Stimulated activated CD8-positive, alpha-beta memory T cell treated with anti-CD3 and anti-CD28 coated beads, Interleukin-15, amount 100 ng/mL, for 1 hour (primary cell): ENCODE measurements at places on chromosomes 6 and 20.

- DNase-seq, result no peak
Observed at GRCh38 chr6:87772597-87773530, 70.8 kb upstream of the AKIRIN2 start.

GRCh38 chr6:67818322-67818721 is 816.8 kb upstream of the ADGRB3 start:
- no peak for DNase-seq

GRCh38 chr20:53865901-53866793 is 204.2 kb downstream of the BCAS1 start:
- no peak for DNase-seq

- no peak for DNase-seq
Observed at GRCh38 chr20:25005661-25006060, 13.1 kb upstream of the APMAP start.

- no peak for DNase-seq
Observed at GRCh38 chr6:90212274-90212673, 84.4 kb downstream of the BACH2 start.

DNA sequence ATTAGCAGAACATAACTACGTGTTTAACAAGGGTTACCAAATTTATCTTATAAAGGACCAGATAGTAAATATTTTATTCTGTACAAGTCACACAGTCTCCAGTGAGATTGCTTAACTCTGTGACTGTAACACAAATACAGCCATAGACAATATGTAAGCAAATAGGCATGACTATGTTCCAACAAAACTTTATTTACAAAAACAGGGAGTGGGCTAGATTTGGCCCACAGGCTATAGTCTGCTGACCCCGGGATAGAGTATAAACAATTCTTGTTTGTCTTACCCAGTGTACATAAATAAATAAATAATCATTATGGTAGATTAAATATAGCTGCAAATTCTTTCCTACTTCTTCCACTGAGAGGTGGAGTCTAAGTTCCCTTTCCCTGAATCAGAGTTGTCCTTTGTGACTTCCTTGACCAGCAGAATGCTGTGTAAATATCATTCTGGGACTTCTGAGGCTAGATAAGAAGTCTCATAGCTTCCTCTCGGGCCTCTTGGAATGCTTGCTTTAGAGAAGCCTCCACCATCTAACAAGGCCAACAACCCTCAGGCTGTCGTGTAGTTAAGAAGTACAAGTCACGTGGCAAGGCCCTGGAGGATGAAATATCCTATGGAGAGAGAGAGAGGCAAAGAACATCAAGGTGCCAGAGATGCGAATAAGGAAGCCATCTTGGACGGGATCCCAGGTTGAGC is 59.1 kb upstream of the TMEM244 start:
- DNase-seq, result no peak

DNA sequence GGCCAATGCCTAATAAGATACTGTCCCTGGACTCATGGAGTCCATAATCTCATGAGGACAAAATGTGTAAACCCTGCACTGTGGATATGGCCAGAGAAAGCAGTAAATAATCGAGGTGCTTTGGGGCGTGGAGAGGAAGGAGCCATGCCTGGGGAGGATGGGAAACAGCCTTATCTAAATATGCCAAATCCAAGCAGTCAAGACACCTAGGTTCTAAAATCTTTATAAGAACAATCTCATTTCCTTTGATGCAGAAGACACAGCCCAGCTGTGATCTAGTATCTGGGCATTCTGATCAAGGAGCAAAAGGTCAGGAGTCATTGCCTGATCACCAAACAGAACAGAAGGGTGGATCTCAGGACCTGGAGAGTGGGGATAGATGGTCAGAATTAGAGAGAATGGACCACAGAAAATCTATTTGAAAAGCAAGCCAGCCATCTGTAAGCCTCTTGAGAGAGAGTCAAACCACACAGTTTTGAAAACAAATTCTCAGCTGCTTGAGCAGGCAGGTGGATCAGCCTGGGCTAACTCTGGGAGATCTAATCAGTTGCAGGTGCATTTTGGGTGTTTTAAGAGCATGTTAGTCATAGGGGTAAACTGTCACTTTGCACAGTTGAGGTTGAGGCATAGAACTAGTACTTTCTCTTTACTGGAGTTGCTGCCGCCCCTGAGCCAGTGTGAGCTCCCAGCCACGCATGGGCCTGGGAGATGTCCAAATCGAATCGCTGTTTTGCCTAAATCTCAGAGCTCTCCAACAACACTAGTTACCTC is 130.8 kb upstream of the TNFAIP3 start:
- no peak for DNase-seq

GRCh38 chr6:72675396-72675795 is 53.5 kb downstream of the KCNQ5 start:
- no peak for DNase-seq

DNA sequence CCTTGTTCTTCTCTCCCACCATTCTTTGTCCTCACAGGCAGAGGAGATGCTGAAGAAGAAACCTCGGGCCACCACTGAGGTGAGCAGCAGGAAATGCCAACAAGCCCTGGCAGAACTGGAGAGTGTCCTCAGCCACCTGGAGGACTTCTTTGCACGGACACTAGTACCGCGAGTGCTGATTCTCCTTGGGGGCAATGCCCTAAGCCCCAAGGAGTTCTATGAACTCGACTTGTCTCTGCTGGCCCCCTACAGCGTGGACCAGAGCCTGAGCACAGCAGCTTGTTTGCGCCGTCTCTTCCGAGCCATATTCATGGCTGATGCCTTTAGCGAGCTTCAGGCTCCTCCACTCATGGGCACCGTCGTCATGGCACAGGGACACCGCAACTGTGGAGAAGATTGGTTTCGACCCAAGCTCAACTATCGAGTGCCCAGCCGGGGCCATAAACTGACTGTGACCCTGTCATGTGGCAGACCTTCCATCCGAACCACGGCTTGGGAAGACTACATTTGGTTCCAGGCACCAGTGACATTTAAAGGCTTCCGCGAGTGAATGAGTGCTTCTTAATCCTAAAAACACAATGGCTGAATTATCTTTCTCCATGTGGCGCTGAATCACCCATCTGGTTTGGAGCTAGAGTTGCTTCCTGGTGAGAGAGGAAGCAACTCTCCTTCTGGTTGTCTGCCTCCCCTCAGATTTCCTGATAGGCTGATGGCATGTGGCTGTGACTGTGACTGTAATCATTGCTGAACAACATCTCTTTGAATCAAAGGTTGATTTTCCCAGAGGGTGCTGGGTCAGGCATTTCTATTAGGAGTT is 4.6 kb downstream of the MAD2L1BP start:
- DNase-seq, result no peak

GRCh38 chr6:100126790-100127484 is 132.9 kb upstream of the MCHR2 start:
- no peak for DNase-seq

DNA sequence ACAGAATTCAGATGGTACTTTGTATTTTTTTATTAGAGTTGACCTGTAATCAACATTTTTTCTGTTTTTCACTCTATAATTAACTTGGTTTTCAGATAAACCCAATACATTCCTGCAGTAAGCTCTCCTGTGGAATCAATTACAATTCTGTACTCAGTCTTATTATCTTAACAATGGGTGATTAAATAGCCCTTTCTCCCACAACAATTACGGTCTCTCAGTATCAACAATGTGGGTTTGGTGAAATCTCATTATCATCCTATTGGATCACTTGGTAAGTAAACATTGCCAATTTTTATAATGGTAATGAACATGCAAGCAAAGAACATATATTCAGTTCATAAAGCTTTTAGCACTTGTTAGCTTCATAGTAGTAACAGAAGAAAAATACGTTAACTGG is 438.9 kb upstream of the EPHA7 start:
- no peak for DNase-seq

- DNase-seq, result no peak
Observed at GRCh38 chr6:119325559-119326265, 23.8 kb downstream of the MAN1A1 start.

- no peak for DNase-seq
Observed at GRCh38 chr6:25831532-25832306, at the start of gene SLC17A1. Gene SLC17A1 (minus strand): TSS chr6:25832052. CDS start chr6:25830557, 1,495 bp downstream.

DNA sequence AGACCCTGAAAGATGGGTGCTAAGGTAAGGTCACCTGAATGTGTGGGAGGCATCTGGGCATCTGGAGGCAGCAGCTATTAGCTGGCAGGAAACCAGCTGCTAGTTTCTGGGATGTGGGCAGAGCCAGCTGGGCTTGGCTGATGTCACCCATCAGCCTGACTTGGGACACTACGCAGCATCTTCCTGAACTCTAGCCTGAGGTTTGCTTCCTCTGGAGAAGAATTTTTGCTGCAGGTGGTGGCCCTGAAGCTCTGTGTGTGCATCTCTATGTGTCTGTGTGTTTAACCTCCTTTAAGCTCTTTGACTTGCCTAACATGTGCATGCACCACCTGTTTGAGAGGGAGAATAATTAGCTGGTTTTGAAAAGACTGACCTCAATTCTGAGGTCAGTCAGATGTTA is 465.1 kb upstream of the CHD6 start:
- no peak for DNase-seq

GRCh38 chr20:41701588-41702348 is 83.6 kb upstream of the CHD6 start:
- no peak for DNase-seq

GRCh38 chr20:60010689-60011458 is 52.7 kb downstream of the CDH26 start:
- no peak for DNase-seq

DNA sequence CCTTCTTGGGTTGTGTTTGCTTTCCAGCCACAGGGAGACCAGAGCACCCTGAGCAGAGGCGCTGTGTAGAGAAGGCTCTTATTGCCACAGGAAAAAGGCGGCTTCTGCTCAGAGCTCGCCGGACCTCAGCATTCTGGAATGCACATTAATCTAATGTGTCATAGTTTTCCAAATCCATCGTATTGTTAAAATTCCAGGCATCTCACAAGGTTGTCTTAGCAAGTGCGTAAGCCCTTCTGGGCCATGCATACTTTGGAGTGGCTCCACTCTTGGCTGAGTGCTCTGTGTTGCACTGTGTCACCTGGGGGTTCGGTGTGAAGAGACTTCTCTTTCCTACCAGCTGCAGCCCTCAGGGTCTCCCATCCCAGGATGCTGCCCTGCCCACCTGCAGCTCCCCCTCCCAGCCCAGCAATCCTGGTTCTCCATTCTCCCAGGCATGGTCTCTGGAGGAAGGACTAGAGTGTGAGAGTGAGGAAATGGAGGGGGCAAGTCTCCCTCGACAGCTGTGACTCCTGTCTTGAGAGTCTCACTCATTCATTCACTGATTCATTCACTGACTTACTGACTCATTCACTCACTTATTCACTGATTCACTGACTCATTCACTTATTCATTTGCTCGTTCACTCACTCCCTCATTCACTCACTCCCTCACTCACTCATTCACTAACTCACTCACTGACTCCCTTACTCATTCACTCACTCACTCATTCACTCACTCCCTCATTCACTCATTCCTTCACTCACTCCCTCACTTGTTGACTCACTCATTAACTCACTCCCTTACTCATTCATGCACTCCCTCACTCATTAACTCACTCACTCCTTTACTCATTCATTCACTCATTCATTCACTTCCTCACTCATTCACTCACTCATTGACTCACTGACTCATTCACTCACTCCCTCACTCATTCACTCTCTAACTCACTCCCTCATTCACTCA is 83.7 kb upstream of the MPC1 start:
- no peak for DNase-seq

- no peak for DNase-seq
Observed at GRCh38 chr6:19848465-19849029, 11.4 kb downstream of the ID4 start.

DNA sequence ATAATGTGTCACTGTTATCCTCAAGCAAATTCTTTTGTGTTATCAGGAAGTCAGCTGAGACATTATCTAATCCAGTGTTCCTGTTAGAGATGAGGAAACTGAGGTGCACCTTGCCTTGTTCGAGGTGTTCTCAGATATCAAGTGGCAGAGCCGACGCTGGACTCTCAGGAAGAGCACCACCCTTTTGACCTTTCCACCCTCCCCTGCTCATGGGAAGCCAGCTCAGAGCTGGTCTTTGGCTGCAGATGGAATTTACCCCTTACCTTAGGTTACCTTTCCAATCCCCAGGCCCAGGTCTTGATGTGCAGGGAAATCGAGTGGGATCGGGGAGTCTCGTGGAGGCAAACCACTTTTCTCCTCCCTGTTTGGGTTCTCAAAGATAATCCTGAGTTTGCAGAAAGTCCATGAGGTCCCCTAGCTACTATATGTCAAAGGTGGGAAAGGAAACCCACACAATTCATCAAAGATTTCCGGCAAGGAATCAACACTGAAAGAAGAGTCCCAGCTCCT is 62.9 kb upstream of the PIM1 start:
- DNase-seq, result no peak

- no peak for DNase-seq
Observed at GRCh38 chr6:54217018-54217417, 91.2 kb upstream of the TINAG start.

- DNase-seq, result no peak
Observed at GRCh38 chr20:19745106-19745505, 13.0 kb upstream of the RIN2 start.

DNA sequence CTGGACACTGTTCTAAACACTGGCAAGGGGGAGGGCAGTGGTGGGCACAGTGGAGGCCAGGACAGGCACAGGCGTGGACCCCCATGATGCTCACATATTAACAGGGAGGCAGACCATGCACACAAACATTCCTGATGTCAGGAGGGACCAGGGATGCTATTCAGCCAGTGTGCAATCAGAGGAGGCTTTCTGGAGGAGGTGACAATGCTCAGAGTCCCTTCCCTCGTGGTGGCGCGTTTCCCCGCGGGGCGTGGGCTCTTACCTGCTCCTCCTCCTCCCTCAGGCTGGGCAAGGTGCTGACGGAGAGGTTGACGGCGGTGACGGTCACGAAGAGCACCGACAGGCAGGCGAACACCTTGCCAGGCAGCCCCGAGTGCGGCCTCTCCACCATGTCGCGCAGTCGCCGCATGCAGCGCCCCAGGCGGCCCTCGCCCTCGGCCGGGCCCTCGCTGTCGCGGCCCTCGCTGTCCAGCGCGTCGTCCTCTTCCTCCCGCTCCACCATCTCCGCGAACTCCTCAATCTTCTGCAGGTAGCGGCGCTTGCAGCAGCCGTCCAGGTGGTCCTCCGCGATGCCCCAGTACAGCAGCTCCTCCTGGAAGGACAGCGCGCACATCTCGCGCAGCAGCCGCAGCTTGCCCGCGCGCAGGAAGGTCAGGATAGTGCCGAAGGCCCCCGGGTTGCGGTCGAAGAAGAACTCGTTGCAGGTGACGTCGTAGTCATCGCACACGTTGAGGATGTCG is 13.4 kb downstream of the KCNG1 start:
- no peak for DNase-seq
